Activated T-helper 9 cell treated with anti-CD3 and anti-CD28 coated beads, Interleukin-2, amount 50 U/mL, for 16 hours (primary cell): ENCODE measurements at places on chromosomes 6 and 20.

- no peak for DNase-seq
Measured at GRCh38 chr6:7922596-7922995, 12.0 kb upstream of the TXNDC5 start.

- no peak for DNase-seq
Measured at GRCh38 chr6:54856129-54856528, 9.6 kb downstream of the FAM83B start.

DNA sequence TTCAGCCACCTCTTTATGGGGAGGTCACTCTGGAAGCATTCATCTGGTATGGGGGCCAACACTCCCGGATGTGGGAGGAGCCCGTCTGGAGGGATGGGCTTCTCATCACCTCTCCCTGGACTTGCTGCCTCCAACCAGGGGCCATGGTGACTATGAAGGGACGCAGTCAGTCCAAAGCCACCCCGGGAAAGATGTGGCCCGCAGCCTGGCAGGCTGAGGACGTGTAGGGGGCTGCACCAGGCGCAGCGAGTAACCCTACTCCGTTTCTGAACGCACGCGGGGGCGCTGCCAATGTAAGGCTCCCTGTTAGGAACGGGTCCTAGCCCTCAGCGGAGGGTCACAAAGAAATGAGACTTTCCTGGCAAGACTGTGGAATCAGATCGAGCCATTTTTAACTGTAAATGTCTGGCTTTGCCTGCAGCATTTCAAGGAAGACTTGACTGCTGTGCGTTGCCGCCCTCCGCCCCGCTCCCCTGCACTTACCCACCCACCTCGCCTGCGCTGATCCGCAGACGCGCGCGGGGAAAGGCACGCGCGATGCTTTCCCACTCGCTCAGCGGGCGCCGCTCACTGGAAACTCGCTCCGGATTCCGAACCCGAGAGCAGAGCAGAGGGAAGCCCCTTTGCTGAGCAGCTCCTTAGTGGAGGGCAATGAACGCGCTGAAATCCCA is 55.1 kb downstream of the IL20RA start:
- no peak for DNase-seq

DNA sequence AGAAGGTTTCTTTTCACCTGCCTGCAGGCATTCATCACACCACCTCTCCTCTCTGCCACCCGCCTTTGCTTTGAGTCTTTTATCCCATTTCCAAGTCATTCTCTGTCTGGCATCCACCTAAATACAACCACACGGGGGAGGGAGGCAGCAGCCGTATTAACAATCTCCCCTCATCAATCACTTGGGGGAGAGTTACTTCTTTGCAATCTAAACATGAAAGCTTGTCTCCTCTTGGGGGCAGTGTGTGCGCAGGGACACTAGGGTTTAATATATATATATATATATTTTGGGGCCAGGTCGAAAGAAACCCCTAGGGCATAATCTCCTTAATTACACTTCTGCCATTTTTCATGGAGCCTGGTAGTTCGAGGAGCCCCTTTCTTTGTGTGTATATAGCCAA is 214.5 kb downstream of the TSHZ2 start:
- no peak for DNase-seq

DNA sequence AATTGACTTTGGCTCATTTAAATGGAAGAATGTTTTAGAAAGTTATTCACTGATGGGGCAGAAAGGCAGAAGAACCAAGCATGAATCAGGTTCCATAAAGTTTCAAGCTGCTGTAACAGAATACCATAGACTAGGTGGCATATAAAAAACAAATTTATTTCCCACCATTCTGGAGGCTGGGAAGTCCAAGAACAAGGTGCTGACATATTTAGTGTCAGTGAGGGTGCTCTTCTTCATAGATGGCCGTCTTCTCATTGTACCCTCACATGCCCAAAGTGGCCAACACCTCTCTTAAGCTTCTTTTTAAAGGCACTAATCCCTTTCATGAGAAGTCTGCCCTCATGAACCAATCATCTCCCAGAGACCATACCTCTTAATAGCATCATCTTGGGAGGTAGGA is 560.2 kb upstream of the FLRT3 start:
- no peak for DNase-seq

GRCh38 chr6:96522465-96523009 is 931 bp downstream of the UFL1 start:
- no peak for DNase-seq

DNA sequence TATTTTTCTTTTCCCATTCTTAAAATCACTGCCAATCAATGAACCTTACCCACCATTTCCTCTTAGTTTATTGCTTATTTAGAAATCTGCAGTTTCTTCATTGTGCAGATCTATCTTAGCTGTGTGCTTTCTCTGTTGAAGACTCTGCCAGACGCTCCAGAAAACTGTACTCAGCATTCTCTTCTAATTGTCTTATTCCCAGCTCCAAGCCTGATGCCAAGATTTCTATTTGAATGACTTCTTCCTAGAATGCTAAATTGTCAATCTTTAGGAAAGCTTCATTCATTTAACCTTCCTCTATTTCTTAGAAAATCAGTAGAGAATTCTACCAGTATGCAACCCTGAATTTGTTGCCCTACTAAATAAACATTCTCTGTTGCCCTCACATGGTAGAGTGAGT is 308.9 kb downstream of the KHDRBS2 start:
- DNase-seq = no peak

- DNase-seq = no peak
Measured at GRCh38 chr20:45361793-45362192, 1.2 kb upstream of the SYS1 start.

DNA sequence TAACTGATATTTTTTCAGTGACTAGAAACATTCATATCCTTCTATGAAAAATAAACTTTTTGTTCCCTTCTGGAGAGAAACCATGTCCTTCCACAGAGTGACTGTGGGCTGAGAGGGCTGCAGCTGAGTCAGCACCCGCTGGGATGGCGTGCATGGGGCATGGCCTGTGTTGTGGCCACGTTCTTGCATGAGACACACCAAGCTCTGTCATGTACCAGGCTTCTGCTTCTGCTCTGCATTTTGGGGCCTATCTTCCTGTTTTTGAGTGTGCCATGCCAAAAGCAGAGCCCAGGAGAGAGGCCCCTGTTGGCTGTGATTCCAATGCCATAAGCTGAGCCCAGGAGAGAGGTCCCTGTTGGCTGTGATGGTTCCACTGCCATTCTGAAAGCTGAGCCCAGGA is 10.8 kb downstream of the APMAP start:
- no peak for DNase-seq

- no peak for DNase-seq
Measured at GRCh38 chr20:46283426-46284039, 24.8 kb downstream of the CDH22 start.

DNA sequence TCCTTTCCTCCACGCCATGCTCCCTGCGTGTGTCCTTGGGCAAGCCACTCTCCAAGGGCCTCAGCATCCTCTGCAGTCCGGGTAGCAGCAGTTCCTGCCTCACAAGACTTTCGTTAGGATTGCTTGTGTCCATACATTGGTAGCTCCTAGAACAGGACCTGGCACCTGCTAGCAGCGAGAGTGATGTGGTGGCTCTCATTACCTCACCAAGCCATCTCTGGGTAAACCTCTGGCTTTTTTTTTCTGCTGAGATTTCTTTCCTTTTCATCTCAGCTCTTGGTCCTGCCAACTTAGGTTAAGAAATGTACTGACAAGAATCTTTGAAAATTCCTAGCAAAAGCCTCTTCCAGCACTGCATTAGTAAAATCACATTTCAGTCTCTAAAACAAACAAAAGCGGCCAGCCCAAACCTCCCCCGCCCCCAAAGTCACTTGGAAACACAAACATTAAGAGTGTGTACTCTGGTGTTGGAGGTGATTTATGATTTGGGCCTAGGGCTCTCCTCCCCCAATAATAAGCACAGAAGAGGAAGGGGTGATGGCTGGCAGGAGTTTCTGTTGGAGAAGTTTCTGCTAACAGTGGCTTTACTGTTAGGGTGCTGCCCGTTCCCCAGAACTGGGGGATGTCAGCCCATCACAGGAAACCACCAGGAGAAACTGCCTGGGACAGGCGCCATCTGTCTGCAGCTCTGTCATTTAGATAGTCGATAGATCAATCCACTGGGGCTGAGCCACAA is 199.2 kb downstream of the CD83 start:
- no peak for DNase-seq

DNA sequence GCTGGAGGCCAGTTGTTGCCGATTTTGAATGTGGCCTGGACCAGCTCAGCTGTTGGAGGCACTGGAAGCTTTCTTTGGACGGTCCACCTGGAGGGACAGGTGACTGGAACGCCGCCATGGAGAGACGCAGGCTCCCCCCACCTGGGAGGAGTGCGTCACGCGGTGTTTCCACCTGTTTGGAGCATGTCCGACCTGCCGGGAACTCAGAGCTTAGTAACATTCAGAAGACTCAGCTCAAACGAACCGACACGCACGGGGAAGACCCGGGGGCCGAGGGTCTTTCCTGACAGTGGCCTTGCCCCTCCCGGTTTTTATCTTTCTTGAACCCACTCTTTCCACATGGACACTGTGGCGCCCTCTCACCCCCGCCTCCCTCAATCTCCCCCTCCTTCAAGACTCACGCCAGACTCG is 141.6 kb downstream of the SMOC2 start:
- DNase-seq = no peak

GRCh38 chr6:36487698-36488097 is 44.9 kb downstream of the KCTD20 start:
- no peak for DNase-seq

DNA sequence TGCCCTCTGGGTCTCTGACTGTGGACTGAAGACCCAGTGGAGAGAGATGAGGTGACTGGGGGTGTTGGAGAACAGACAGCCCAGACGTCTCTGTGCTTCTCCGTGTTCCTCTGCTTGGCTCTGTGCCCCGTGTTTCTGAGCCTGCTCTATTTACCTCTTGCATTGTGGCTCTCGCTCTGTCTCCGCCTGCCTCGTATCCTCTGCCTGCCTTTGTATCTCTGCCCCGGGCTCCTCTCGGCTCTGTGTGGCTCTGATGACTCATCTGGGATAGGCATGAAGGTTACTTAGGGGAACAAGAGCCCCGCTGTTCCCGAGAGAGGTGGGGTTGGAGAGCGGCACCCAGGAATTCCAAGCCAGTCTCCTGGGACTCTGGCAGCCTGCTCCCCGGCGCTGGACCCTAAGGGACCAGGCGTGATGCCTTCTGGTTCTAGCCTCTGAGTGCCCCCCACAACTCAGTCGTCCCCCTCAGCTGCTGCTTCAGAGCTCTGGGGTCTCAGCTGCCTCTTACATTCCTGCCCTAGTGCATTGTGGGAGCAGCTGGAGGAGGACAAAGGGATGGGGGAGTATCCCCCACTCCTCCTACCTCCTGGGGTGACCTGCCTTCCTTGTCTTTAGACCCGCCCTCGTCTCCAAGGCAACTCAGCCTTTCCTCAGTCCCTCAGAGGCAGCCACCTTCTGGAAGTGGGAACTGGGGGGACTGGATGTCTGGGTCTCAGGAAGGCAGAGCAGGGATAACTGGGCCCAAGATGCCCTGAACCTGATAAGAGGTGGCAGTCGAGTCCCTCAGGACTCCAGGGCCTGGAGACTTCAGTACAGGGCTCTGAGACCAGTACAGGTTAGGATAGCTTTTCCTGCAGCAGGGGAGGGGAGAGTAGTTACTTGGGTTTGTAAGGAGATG is 1.9 kb downstream of the DDR1 start:
- no peak for DNase-seq

DNA sequence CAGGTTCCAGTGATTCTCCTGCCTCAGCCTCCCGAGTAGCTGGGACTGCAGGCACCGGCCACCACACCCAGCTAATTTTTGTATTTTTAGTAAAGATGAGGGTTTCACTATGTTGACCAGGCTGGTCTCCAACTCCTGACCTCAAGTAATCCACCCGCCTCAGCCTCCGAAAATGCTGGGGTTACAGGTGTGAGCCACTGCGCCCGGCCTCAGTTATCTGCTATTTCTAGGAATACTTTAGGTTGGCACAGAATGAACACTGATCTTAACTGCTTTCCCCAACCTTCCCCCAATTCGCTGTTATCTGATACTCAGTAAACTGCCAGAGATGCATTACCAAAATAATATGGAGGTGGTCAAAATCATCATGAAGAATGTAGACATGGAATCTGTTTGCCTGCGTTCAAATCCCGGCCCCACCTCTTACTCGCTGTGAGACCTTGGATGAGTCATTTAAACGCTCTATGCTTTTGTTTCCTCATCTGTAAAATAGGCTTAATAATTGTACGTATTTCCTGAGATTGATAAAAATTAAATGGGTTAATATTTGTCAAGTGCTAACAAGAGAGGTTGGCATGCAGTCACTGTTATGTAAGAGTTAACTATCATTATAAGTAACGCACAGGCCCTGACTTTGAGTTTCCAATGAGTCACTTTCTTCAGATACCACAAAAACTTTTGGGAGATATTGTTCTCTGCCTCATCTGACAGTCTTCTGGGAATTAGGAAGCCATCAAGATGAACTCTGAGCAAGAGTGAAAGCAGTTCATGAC is 44.5 kb upstream of the NCOA3 start:
- DNase-seq = no peak

DNA sequence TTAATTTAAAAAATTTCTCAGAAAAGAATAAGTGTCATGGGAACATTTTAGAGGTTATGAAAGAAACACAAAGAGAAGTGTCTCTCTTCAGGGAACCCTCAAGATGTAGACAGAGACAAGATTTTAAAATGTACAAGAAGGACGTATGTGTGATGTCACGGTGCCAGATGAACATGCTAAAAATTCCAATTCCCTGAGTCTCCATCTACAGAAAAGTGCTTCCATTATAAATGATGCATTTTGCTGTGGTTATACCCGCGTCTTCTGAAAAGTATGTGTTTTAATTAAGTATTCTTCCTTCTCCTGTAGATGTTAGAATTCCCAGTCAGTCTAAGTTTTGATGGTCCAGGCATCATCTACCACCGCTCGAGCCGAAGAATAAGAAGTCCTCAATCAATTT is 489.1 kb downstream of the PREX1 start:
- DNase-seq = no peak

GRCh38 chr6:168313431-168314011 is 6.1 kb downstream of the DACT2 start:
- DNase-seq = no peak

GRCh38 chr6:167917551-167918154 is 79.8 kb upstream of the KIF25 start:
- no peak for DNase-seq

DNA sequence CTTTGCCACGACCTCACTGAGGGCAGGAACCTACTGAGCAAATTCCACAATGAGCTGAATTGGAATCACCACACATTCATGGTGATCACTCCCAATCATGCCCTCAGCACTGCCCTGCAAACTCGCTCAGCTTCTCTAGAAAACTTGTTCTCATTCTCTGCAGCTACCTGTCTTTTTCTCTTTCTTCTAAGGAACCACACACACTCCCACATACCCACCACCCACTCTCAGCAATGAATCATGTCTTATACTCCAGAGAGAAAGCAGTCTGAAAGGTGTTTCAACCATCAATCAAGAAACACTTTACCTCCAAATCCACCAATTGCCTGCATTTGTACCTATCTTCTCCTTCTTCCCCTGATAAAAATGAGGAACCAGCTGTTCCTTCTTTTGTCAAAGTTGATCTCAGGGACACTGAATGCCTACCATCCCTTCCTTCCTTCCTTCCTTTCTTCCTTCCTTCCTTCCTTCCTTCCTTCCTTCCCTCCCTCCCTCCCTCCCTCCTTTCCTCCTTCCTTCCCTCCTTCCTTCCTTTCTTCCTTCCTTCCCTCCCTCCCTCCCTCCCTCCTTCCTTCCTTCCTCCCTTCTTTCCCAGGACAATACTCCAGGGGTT is 84.6 kb upstream of the SGK1 start:
- peak; percentile 5 for DNase-seq
